NCI-H510A treated with DMSO at 0.1 percent for 48 hours (cell line): ENCODE measurements at places on chromosomes 2 and 18.

DNA sequence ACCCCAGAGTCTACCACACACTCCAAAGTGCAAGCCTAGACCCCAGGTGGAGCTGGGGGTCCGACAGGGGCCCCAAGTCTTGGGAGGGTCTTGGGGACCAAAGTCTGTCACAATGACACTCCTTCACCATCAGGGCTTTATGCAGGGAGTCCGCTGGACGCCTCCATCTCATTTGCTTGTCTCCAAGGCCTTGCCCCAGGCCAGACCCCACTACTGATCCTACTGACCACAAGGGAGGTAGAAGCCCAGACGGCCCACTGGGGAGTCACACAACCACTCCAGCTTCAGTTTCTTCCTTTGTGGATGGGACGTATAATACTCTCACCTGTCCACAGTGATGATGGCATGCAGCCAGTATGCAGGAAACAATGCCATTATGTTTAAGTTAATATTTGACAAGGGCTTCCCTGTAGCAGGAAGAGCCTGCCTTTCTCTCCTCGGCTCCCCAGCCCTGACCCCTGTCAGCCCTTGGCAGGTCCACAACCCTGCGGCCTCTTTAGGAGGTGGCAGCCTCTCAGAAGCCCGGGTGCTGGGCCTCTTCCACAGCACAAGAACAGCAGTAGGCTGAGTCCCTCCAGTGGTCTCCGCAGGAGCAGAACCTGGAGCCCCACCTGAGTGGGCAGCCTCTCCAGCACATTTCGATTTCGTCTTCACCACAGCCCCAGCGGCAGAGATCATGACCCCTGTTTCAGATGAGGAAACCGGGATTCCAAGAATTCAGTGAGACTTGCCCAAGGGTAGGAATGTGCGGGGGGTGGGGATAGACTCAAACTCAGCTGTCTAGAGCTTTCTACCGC lies 6.5 kb downstream of the BIN1 start:
- DNase-seq: peak; percentile 12

DNA sequence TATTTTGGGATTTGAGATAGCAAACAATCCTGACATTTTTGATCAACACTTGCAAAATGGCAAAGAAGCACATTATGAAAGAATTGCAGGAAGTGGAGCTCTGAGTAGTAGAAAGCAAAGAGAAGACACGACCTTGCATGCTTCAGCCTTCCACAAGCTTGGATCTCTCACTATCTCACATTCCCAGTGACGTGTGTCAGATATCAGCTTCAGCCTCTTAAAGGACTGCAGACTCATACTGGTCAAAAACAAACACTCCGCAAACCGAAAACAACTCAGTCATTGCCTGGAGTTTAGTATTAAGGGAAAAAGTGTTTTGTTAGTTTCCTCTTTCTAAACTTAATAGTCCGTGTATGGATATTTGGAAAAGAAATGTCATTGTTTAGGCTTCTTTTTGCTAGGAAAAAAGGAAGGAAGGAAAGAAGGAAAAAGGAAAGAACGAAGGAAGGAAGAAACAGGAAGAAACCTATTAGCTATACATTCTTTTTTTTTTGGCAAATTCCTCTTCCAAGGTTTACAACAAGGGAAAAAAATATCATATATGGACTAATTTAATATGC lies 32.6 kb upstream of the SLC40A1 start:
- DNase-seq: peak; percentile 45

DNA sequence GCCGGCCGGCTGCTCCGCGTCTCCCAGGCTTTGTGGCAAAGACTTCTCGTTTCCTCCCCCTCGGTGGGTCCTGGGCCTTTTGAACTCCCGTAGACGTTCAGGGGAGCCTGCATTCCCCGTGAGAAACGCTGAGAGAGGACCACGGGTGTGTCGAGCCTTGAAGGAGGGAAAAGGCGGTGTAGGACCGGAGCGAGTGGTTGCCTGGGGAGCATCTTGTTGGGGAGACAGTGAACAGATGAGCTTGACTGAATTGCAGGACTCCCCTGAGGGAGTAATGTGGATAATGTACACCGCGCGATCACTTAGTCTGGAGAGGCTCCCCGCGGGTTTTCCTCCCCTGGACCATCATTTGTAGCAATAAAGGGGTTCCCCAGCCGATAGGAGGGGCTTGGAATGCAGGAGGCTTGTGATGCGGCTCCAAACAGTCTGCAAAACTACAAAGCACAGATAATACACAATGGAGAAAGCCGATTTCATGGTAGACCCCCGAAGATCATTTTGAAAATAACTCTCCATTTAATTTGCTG lies 769 bp downstream of the ALMS1 start:
- DNase-seq: no peak

- no peak for DNase-seq
Observed at GRCh38 chr18:34932792-34933466, 108.3 kb upstream of the MAPRE2 start.

- DNase-seq: no peak
Observed at GRCh38 chr2:174967691-174968260, 37.4 kb downstream of the CHN1 start.

DNA sequence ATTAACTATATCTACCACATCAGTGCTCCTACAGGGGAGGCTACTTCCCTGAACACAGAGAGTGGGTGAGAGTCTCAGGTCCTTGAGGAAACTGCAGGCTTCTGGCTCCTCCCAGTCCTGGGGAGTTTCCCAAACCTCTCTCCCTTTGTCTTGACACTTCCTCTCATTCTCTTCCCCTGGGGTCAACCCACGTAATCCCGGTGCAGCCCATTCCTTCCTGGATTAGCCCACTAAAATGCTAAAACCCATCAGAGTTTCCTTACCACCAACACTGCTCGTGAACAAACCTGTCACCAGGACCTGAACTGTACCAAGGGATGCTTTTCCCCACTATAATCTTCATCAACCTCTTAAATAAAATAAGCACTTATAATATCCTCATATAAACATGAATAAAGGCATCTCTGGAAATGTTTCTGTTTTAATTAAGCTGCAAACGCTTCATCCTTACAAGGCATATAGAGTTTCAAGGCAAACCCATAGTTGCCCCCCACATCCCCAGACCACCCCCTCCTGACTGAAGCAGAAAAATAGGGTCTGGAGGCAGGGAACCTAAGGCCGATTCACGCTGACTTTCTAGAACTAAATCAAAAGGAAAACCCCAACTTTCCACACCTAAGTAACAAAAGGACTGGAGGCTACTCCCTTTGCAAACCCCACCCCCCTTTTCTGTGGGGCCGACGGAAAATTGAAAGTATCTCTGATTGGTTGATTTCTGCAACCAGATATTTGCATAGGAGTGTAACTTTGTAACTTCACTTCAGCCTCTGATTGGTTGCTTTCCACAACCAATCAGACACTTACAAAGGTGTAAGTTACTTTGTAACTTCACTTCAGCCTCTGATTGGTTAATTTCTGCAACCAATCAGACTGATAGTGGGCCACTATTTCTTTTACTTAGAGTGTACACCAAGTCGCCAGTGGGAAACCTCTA lies 19.0 kb downstream of the TMSB10 start:
- no peak for DNase-seq

DNA sequence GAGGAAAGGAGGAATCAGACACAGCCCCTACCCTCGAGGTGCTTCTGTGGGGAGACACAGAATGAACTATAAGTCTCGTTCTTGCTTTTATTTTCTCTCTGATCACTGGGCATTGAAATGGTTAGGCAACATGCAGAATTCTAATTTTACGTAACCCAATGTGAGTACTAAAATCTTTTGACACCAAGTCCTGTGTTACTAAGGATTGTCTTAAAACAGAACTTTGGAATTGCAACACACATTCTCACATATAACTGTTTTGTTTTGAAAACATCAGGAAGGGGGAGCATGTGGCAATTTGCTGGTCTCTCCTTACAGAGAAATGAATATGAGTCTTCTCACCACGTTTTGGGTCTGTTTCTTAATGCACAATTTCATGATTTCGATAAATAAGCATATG lies 23.6 kb upstream of the SULT1C4 start:
- no peak for DNase-seq

DNA sequence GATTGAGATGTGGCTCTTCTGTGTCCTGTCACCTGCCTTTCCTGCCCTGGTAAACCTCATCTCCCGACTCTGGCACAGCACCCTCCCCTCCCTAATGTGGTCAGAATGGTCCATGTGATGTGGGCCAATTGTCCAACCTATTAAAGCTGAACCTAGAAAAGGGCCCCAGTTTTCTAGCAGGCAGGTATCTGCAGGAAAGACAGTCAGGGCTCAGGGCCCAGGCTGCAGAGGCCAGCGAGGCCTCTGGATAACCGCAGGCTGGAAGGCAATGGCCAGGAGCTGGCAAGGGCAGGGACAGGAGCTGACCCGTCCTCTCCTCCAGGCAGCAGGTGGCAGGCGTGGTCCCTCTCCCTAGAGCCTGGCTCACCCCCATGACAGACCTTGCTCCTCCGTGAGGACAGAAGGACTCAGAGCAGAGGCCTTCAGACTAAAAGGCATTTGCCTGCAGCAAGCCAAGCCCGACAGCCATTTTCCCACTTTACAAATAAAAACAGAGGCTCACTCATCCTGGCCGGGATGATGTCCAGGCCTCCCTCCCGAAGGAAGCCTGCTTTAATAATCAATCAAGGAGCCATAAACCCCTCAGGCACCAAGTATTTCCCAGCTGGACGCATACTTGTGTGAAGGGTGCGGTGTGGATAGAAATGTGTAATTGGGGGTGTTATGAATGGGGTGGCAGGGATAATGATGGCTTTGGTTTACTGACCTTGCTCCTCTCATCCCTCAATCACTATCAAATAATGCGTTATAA lies 107.1 kb downstream of the TWIST2 start:
- DNase-seq: no peak

DNA sequence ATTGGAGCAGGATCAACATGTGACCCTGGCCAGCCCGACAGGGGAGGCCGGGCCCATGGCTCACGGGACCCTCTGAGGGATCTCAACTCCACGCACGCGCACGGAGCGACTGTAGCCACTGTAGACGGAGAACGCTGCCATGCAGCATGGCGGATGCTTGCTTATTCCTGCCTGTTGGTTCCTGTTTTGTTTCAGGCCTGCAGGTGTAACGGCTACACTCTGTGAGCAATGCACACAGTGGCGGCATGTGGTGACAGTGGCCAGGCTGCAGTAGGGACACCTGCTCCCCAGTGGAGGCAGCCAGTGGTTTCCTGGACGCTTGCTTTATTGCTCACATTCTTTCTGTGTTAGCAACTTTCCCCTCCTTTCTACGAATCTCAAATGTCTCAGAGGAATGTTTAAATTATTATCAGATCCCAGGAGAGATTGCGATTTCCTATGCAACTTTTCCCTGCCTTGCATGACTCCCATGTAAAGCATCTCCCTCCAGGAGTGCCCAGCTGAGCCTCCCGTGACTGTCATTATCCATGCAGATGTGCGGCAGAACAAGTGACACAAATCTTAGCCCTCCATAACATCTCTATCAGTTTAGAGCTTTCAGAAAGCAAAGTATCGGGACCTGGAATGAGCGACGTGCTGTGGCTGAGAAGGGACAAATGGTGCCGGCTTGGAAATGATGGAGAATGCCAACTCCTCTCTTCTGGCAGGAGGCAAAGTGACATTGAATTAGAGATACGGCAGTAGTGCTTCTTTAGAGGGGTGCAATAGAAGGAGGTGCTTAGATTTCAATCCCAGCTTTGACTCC lies 209.7 kb downstream of the ASB1 start:
- no peak for DNase-seq

DNA sequence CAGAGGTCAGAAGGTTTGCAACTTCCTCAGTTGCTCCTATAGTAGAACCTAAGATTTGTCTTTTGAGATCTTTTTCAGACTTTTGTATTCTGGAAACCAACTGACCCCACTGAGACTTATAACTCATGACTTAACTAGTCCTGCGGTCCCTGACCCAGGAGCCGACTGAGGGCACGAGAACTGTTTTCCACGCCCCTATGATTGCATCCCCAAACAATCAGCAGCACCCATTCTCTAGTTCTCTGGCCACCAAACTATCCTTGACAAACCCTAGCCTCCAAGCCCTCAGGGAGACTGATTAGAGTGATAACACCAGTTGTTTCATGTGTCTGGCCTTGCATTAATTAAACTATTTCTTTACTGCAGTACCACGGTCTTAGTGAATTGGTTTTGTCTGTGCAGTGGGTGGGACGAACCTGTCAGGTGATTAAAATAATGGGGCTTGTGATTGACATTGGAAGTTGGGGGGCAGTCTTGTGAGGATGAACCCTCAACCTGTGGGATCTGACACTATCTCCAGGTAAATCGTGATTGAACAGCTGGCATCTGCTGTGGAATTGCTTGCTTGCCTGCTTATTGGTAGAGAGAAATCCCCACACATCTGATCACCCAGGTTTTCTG lies 95.7 kb downstream of the B3GNT2 start:
- DNase-seq: no peak

DNA sequence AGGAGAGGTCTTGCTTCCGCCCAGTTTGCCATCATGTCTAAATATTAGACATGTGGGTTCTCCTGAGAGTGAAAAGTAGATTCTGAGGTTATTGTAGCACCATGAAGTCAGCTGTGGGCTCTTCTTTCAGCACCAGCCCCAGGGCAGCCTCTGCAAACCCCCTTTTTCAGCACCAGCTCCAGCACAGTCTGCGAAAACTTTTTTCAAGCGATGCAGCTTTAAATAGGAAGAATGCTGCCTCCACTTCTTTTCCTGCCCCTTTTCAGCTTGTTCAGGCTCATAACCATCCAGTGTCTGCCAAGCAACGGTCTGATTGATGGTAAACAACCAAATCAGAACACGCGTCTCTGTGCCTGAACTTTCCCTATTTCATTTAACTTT lies at the start of gene COL5A2:
COL5A2 (minus strand) TSS at position 192 of the 381 bp plus-strand sequence; CDS start at position 35, 157 bp downstream.
- DNase-seq: no peak

DNA sequence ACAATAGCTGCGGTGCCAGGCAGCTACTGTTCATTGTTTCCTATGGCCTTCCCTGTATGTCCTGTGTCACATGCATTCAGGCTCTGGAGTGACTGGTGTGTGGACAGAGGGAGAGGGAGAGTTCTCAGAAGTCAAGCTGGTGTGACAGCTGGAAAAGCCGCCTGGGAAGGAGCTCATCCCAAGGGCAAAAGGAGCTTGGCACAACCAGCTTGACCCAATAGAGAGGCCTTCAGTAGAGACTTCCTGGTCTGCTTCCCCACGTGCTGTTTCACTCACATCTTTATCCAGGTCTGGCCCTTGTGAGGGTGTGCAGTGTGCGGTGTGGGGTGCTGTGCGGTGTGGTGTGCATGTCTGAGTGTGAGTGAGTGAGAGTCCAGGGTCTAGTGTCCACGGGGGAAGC lies 11.1 kb upstream of the NT5DC4 start:
- DNase-seq: no peak

GRCh38 chr2:32750880-32751279 lies 123.0 kb downstream of the TTC27 start:
- no peak for DNase-seq

DNA sequence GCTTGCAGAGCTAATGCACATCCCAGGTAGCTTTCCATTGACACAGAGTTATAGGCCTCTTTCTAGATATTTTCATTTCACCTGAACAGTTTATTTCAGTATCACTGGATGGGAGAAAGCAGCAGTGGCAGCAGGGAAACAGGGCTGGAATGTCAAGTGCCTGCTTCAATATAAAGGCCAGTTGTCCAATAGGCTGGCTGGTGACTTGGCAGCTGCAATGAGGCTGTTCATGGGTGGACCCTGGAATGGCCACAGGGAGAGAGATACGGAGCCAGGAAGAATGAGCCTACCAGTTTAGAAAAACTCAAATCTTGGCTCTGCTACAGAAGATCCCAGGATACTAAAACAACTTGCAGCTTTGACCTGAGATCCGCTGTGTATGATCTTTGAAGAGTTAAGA lies 185.0 kb downstream of the BCL11A start:
- no peak for DNase-seq
